ENCODE measurements at places on chromosomes 1 and 21.

DNA sequence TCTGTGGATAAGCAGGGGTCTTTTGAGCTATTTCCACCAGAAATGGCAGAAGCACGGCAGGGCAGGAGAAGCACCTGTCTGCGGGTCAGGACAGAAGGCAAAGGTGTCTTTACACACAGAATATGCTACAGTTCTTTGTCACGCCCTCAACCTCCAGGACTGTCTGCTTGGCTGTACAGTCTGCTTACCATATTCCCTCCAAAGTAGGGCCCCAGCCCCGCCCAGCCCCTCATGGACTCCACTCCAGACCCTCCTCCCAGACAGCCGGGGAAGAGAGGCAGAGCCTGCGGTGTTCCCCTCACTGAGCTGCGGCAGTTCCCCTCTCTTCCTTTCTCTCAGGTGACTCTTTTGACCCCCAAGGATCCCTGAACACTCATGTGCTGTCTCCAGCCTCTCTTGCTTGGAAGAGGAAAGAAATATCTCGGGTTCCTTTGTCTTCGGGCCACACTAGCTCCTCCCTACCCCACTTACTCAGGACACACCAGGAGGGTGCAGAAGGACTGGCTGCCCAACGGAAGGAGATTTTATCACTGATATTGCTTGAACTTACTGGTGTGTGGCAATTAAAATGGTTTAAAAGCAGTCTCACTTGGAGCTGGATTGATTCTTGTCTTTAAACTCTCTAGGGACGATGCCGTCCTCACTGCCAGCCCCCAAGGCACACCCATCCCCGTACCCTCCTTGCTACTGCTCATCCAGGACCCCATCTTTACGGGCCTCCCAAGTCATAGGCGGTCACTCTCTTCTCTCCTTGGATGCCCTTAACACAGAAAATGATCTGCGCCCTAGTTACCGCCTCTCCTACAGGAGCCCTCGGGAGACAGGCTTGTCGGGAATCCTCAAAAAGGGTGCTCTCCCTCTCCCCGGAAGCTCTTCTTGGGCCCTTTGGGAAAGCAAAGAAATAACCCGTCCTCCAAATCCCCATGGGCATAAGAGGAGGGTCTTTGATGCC is 169.7 kb downstream of the TOMM20 start:
- DNase-seq = no peak

GRCh38 chr1:8603220-8603616 is 214.2 kb downstream of the RERE start:
- DNase-seq = no peak

DNA sequence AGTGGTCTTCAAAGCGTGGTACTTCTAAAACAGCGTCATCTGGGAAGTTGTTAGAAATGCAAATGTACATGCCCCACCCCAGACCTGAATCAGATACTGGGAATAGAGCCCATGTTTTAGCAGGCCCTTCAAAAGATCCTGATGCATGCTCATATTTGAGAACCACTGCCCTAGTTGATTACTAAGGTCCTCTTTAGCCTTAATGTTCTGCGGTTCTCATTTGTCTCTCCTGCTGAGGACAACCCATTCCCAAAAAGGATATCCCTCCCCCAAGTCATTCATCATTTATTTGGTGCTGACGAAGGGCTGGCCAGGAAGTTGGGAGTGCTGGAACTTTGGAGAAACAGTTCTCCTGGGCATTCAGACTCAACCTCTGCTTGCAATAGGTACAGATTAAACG is 92.4 kb upstream of the RALGPS2 start:
- no peak for DNase-seq

GRCh38 chr1:210516697-210517459 is 188.2 kb downstream of the HHAT start:
- DNase-seq = no peak

GRCh38 chr1:37656026-37656425 is 21.3 kb upstream of the RSPO1 start:
- no peak for DNase-seq

- no peak for DNase-seq
These were observed 70.4 kb downstream of the VAV3 start for GRCh38 chr1:107894605-107895004.
